Subcutaneous adipose tissue (tissue), 4 donors: ENCODE measurements at places on chromosomes 6 and 20. TPM values are rescaled to one million over a fixed set of nuclear protein-coding genes. Genes with fewer than 3 reads are reported as not detected.

The MC3R gene
- total RNA-seq = not detected

The OLIG3 gene
- not detected for total RNA-seq

The USP49 gene
- 7.8 TPM for total RNA-seq

The KATNA1 gene
- 15.3 TPM for total RNA-seq

The GJA1 gene
- 39.0 TPM for total RNA-seq

The SLC2A4RG gene
- 8.6 TPM for total RNA-seq

The ALDH8A1 gene
- 1.5 TPM for total RNA-seq

The FAM83C gene
- not detected for total RNA-seq

The EDEM2 gene
- 24.0 TPM for total RNA-seq

The HCRTR2 gene
- total RNA-seq = not detected

The VEGFA gene
- total RNA-seq = 195 TPM

The ZNF343 gene
- 8.9 TPM for total RNA-seq

The MUCL3 gene
- not detected for total RNA-seq

The ADAM33 gene
- 36.2 TPM for total RNA-seq

The CALHM4 gene
- not detected for total RNA-seq

The GNAS gene
- 671 TPM for total RNA-seq

The JPH2 gene
- total RNA-seq = 0.17 TPM

The SUN5 gene
- total RNA-seq = not detected

The ZKSCAN4 gene
- total RNA-seq = 5.5 TPM

The CTSZ gene
- total RNA-seq = 260 TPM

The PSORS1C2 gene
- total RNA-seq = not detected

The NOX3 gene
- not detected for total RNA-seq

The MRS2 gene
- total RNA-seq = 31.8 TPM

The ZNF334 gene
- 0.65 TPM for total RNA-seq

The PNLDC1 gene
- not detected for total RNA-seq

The GPR63 gene
- 0.34 TPM for total RNA-seq

The GSTA3 gene
- not detected for total RNA-seq

The PRKN gene
- total RNA-seq = 9.6 TPM

The CUL9 gene
- 36.7 TPM for total RNA-seq

The POLR3F gene
- 8.4 TPM for total RNA-seq

The APOM gene
- 1.5 TPM for total RNA-seq

The COL9A1 gene
- total RNA-seq = not detected

The SAMD3 gene
- total RNA-seq = 4.7 TPM

The NOTCH4 gene
- 212 TPM for total RNA-seq

The EEF1A2 gene
- not detected for total RNA-seq

The BRD2 gene
- 83.0 TPM for total RNA-seq

The RIMS1 gene
- total RNA-seq = 2.1 TPM

The SNX5 gene
- 117 TPM for total RNA-seq

The PREX1 gene
- 51.2 TPM for total RNA-seq

The RBCK1 gene
- 57.3 TPM for total RNA-seq

The TP53TG5 gene
- total RNA-seq = not detected

The GUCA1A gene
- not detected for total RNA-seq

The KIZ gene
- 45.6 TPM for total RNA-seq

The ZC2HC1B gene
- total RNA-seq = not detected

The SLC22A2 gene
- not detected for total RNA-seq

The BTN1A1 gene
- total RNA-seq = not detected

The TSPYL4 gene
- 5.6 TPM for total RNA-seq

The HCK gene
- total RNA-seq = 10.0 TPM

The FHL5 gene
- 33.3 TPM for total RNA-seq

The GABRR1 gene
- not detected for total RNA-seq

The ZNF311 gene
- not detected for total RNA-seq

The NT5DC1 gene
- 19.2 TPM for total RNA-seq

The MYO6 gene
- 22.1 TPM for total RNA-seq

The HSPA12B gene
- total RNA-seq = 8.6 TPM

The DEFB129 gene
- total RNA-seq = not detected

The SLC35F1 gene
- 1.3 TPM for total RNA-seq
